ENCODE measurements at places on chromosomes 4 and X.

DNA sequence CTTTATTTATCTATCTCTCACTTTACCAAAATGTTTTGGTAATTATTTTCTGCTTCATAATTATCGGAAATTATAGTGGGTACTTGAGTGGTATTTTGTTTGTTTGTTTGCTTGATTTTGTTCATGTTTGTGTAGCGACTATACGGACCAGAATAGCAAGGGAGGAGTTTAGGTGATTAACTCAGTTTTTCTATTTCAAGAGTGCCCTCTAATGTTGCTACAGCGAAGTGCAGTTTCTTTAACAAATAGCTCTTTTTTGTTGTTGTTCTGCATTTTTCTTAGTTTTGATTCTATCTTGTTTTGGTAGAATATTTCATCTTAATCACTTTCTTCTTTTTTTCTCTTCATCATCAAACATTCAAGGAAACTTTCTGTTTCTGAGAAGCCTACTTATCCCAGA, 40.8 kb upstream of the QRFPR start:
- no peak for DNase-seq

DNA sequence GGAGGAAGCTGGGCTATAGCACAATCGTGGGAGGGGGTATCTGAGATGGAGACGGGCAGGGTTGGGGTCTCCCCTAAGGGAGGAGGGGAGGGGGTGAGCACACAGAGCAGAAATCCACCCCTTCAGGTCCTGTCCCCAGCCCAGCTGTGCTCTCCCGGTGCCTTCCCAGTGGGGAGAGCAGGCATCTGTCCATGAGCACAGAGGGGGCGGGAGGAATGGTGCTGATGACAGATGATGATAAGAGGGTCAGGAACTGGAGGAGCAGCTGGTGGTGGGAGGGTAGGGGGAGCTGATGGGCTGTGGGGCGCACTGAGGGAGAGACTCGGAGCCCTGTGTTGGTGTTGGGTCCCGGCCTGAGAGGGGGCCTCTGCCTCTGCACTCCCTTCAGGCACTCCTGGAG, 8.6 kb downstream of the ATP2B3 start:
- no peak for DNase-seq

GRCh38 chrX:52577464-52578173, 60.8 kb upstream of the XAGE1B start:
- DNase-seq: no peak

- DNase-seq: no peak
These were observed 84.0 kb downstream of the RTL9 start for GRCh38 chrX:110442635-110443034.

DNA sequence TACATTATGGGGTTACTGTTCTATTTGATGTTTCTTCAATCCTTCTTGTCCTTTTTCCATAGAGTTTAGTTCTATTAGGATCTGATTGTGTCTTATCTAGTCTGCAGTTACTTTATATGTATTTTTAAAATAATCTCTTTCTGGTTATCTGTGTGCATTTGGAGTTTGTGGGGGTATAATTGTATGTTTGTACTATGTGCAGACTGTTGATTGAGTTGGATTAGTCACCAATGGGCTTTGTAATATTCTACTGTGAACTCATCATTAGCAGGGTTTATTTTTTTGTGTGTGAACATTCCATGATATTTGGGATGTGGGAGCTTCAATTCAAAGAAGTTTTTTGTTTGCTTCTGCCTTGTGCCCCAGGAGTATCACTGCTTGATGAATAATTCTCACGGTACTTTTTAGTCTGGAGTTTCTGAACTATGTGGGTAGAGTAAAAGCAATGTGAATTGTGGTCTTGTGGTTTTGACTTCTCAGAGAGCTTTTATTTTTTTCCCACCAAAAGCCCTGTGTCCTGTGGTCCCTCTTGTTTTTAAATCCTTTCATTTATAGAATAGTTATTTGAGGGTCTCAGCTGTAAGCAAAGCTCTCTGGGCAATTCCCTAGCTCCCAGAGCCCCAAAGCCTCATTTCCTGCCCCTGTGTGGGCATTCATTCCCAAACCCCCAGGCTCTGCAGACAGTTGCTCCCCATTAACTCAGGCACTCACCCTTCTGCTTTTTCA, 127.8 kb downstream of the PHKA2 start:
- DNase-seq: peak; percentile 31

GRCh38 chr4:29559286-29559685, 1160.9 kb upstream of the PCDH7 start:
- DNase-seq: no peak

- no peak for DNase-seq
These were observed 101.9 kb upstream of the MAML3 start for GRCh38 chr4:140255927-140256326.

DNA sequence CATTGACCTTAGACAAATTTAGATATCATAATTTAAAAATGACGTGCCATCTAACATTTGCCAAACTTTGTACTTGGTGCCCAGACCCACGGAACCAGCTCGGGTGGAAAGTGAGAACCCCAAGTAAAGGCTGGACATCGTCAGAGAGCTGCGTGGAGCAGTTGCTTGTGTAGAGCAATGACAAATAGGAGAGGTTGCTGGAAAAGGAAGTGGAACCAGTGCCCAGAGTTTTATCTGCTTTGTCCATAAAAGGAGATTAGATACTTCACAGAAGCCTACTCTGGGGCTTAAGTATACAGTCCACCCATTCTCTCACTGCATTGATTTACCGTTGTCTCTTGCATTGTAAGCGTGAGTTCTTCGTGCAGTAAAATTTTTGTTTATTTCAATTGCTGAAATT, 5.4 kb upstream of the TBC1D1 start:
- DNase-seq: no peak

- no peak for DNase-seq
These were observed 20.2 kb downstream of the TRPC5OS start for GRCh38 chrX:111896148-111896547.

- no peak for DNase-seq
These were observed 1.8 kb downstream of the ADAM29 start for GRCh38 chr4:174919886-174920423.

GRCh38 chr4:41384992-41385391, 128.3 kb downstream of the UCHL1 start:
- no peak for DNase-seq

DNA sequence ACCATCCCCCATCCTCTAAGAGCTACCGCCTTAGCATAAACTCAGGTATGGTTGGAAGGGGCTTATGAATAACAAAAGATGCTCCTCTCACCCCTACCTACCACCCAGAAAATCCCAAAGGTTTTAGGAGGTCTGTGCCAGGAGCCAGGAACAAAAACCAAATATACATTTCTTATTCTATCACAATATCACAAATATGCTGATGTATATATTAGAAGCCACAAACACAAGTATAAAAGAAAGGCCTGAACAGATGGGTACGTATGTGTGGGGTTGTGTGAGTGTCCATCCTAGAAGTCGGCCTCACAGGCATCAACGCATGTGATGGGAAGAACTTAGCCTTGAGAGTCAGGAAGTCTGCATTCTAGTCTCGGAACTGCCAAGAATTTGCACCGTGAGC, 8.7 kb upstream of the ANXA5 start:
- DNase-seq: no peak

DNA sequence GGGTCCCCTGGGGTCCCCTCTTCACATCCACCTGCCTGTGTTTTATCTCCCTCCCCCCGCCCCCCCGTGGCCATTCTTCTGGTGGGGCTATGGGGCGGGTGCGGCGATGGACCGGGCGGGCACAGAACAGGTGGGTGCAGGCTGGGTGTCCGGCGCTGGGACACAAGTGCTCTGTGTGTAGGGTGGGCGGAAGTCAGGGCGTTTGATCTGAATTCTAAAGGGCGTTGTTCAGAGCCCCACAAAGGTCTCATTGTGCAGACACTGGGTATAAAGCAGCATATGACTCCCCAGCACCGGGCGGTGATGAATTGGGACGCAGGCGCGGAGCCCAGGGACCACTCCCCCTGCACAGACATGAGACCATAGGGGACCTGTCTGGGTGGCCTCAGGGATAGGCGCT, at the start of gene GJB1:
Gene GJB1, plus strand, starts transcription at position 296 of the 400 bp plus-strand sequence. CDS start 484 bp downstream, outside the sequence.
- DNase-seq: no peak

- DNase-seq: no peak
These were observed 9.9 kb upstream of the SCOC start for GRCh38 chr4:140363558-140363957.

DNA sequence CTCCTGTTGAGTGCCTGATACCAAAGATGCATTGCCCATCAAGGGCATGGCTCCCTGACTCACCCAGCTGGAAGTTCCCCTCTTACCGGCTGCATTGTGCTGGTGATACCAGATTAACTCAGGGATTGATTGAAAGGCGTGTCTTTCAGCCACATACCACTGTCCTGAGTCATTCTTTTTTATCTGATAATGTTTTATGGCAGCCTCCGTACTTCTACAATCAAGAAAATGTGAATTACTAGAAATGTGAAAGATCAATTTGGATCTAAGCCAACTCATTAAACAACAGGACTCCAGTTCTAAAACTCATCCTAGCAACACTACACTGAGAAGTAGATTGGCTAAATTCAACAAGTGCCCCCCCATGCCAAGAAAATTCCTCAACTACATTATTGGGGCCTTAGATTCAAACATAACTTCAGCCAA, 40.0 kb downstream of the TXK start:
- no peak for DNase-seq

- no peak for DNase-seq
These were observed 2025.6 kb upstream of the AGA start for GRCh38 chr4:179467878-179468277.

GRCh38 chr4:140042634-140043033, 111.3 kb downstream of the MAML3 start:
- DNase-seq: no peak

DNA sequence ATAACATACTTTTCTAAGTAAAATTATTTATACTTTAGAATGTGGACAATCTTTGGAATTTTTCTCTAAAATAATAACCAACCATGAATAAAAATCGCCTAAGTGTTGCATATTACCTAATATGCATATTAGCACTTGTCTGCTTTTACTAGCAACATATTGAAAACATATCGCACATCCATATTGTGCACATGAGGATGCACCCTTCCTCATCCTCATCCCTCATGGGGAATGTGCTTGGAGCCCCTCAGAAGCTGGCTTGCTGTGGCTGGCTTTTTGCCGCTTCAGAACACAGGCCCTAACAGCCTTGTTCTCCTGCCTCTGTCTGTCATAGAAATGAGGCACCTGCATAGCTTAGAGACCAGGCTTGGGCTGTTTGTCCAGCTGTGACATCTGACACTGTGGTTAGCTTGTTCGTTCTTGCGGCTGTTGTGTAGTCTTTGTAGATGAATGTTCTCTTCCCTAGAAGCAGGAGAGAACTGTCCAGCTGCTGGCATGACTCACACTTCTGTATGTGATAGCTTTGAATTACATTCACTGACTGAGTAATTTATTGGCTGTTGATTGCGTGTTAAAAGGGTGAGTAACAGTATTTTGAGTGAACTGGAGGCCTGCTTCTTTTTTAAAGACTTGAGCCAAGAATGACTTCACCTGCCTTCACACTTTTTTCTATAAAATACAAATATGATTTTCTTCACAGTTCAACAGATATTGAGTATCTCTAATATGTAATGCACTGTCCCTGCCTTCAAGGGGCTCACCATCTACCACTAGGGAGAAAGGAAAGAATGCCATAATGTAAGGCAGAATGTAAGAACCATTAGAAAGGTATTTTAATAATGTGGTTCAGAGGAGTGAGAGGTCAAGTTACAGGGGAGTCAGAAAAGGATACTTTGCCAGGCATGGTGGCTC, 81.9 kb downstream of the HMGB2 start:
- DNase-seq: peak; percentile 97

DNA sequence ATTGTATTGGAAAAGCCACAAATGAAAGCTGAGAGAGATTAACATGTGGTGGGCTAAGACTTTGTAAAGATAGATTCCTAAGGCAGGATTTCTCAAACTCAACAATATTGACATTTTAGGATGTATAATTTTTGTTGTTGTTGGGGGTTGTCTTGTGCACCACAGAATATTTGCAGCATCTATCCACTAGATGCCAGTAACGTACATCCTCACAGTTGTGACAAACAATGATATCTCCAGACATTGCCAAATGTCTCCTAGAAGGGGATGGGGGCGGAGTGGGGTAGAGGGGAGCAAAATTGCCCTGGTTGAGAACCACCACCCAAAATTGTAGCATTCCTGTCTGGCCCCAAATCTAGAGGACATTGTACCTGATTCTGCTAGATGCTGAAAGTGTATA, 14.7 kb upstream of the CBR4 start:
- DNase-seq: no peak

- DNase-seq: no peak
These were observed 8.8 kb downstream of the ADH5 start for GRCh38 chr4:99079625-99080295.

GRCh38 chr4:112736718-112737135, 99.8 kb downstream of the LARP7 start:
- DNase-seq: no peak

- DNase-seq: no peak
These were observed 356.7 kb downstream of the GALNTL6 start for GRCh38 chr4:172169871-172170270.

DNA sequence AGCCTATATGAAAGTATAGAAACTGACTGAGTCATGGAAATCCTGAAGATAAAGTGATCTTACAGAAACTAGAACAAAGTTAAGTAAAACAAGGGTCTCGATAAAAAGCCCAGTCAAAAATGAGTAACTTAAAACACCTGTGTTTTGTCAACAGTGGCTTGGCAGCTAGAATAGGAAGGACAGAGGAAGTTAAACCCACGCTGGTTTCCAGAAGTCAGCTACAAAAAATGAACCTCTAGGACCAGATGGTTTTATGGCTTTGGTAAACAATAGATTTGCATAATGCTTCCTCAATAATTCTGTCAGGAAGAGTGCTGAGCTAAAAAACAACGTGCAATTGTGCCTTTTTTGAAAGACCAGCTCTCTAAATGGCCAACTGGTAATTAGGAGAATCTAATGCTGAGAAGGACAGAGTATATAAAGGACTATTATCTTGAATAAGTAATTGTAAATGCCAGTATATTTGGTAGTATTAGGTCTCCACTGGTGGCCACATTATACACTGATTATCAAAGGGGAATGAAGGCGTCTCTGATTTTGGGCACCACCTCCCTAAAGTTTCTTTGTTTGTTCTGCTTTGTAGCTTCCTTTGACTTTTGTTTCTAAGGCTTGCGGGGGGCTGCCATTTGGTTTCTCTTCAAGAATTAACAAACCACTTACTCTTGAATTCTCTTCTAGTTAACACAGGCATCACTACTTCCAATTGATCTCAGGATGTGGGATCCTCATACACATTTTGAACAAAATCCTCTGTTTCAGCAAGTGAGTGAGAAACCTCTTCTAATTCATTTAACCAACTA, 72.2 kb upstream of the PPP3CA start:
- no peak for DNase-seq

GRCh38 chr4:154489558-154490233, 1.9 kb downstream of the DCHS2 start:
- no peak for DNase-seq

DNA sequence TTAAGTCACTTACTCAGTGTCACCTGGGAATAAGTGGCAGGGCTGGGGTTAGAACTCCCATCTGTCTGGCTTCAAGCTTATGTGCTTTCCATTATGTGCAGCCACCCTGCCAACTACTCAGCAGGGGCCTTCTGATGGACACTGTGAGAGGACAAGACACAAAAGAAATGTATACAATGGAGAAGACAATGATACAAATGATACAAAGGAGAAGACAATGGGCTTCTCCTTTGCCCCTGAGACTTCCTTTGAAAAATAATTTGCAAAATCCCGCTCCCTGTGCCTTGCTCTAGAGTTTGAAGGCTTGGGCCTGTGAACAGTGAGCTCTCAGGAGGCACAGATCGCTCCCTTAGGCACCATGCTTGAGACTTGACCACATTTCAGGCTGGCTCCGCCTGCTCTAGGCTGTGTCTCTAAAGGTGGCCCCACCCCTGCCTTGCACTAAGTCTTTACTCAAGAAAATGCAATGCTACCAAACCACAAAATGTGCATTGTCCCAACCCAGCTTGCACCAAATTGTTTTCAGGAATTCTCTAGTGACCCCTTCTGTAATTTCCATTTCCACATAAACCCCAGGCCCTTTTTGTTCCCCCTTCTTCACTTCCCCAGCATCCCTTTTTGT, 27.1 kb upstream of the STX18 start:
- DNase-seq: no peak
